ENCODE measurements at places on chromosomes 1 and 21.

- no peak for DNase-seq
Observed at GRCh38 chr1:86582161-86582560, 35.3 kb downstream of the CLCA4 start.

- no peak for DNase-seq
Observed at GRCh38 chr1:5725855-5726585, 266.2 kb downstream of the NPHP4 start.

DNA sequence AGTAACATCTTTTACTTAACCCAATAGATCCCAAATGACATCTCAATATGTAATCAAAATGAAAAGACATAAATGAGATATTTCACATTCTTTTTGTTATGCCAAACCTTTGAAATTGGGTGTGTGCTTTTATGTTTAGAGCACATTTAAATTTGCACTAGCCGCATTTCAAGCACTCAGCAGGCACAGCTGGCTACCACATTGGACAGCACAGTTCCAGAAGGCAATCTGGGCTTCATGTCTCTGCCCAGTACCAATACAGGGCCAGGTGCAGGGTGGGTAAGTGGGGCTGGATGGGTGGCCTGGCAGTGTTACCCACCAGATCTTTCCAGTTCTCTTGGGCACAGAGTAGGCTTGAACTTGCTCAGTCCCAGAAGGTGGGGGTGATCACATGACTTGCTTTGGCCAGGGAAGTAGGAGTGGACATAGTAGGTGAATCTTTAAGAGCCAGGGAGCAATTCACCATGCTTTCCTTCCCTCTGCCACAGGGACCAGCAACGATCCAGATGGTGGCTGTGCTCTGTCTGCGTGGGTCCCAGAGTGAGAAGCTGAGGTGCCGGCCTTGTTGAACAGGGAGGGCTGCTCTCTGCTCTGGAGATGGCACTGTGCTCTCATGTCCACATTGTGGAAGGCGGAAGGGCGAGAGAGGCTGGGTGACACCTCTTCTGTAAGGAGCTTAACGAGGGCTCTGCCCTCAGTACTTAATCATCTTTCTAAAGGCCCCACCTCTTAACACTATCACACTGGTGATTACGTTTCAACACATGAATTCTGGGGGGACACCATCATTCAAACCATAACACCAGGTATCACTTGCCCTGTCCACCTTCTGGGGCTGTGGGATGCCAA is 261.4 kb downstream of the GRIK3 start:
- DNase-seq = no peak

DNA sequence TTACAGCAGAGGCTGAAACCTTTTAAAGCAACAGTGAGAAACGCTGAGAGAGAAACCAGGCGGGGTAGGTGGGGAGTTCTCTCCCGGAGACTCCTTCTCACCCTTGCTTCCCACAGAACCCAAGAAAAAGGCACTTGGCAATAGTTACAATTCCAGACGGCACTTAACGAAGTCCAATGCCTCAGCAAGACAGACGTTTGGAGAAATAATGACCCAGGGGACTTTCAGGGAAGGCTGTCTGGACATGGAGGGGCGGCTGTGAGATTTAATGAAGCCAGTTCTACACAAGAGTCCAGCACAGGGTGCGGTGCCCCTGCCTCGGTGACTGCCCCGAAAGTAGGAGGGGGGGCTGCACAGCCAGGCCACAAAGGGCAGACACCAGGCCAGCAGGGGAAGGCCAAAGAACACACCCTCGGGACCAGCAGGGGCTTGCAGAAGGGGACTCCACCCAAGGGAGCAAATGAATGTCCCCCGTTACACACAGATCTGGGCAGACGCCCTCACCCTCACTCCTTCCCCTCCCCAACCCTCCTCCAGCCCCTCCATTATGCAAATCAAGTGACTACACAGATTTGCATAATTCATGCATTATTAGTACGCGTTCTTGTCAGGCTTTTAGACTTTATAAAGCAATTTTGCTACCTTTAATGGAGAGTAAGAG is 26.3 kb downstream of the KCNN3 start:
- no peak for DNase-seq

DNA sequence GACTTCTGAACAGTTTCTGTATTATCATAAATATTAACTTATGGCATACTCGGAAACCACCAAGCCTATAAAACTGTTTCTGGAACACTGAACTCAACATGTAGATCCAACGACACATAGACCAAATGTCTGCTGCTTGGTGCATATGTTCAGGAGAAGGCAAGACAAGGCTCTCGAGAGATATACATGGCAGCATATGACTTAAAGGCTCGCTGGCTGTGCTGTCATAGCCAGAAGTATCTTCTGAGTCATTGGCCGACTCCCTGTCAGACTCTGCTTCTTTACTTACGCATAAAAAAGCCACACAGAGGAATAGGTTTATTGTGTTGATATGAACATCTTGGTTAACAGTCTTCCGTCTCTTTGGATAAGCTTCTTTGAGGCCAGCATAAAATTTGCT is 60.6 kb downstream of the LYST start:
- DNase-seq = no peak

- DNase-seq = no peak
Observed at GRCh38 chr21:44291936-44292811, 6.5 kb downstream of the AIRE start.

GRCh38 chr1:2168535-2168934 is 26.0 kb downstream of the FAAP20 start:
- no peak for DNase-seq

DNA sequence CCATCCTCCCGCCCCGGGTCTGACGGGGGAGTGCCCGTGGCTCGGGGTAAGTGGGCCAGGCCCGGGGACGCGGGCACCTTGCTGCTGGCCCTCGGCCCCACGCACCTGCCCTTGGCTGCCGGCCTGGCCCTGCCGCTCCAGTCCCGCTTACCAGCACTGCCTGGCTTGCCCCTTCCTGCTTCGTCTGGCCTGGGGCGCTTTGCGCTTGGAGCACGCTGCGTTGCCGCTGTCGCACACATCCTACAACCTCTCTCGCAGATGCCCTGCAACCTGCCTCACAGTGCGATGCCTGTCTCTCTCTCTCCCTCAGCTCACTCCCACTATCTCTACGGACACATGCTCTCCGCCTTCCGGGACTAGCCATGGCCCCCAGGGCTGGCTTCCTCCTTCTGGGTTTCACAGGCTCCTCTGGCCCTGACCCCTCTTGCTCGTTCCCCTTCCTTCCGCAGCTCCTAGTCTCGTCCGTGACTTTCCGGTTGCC is 9.7 kb downstream of the MYOG start:
- DNase-seq = no peak

DNA sequence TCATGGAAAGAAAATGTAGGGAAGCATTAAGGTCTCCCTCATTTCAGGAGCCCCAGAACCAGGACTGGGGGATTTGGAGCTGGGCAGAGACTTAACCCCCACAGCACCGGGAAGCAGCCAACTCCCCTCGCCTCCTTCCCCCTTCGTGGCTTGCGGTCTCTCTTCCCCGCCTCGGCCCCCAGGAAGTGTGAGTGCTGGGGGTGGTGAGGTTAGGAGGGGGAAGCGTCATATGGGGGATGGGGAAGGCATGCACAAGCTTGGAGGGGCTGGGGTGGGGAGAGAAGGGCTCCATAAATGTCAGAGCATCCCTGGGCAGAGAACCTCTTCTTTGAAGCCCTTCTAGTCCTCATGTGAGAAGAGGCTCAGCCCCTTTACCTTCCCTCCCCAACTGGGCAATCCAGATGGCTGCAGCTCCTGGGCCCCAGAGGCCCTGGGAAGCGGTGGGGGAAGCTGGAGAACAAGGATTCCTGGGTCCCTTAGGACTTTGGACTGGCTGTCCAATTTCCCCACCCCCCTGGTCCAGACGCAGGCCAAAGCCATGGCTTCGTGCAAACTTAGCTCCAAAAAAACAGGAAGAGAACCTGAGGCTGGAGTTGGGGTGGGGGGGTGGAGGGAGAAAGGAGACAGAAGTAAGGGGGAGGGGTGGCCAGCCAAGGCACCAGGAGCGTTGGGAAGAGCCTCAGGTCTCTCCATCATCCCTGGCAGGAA is 7.8 kb downstream of the ZBTB7B start:
- no peak for DNase-seq

DNA sequence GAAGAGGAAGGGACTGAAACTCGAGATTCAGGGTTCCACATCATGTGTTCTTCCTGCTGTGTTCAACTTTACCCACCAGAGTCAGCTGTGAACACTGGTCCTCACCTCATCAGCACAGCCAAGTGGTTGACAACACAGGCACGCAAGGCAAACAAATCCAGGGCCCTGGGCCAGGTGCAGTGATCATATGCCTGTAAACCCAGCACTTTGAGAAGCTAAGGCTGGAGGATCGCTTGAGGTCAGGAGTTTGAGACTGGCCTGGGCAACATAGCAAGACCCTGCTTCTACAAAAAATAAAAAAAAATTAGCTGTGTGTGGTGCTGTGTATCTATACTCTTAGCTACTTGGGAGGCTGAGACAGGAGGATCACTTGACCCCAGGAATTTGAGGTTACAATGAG is 8.4 kb upstream of the XKR8 start:
- no peak for DNase-seq

- DNase-seq = no peak
Observed at GRCh38 chr1:209497729-209498128, 85.8 kb upstream of the CAMK1G start.

Data from RCC 7860 (cell line).